ENCODE measurements at places on chromosomes 11 and 22. TPM values are rescaled to one million over a fixed set of nuclear protein-coding genes. Genes with fewer than 3 reads are reported as not detected.

- no peak for DNase-seq
- H3K4me3 ChIP-seq, result no peak overlapping the region
- H3K36me3 ChIP-seq, result no peaks in the 10 kb centered on the region
- no peak overlapping the region for H3K27ac ChIP-seq
- no peaks in the 10 kb centered on the region for H3K4me1 ChIP-seq
These were observed 81.6 kb upstream of the CCDC90B start for GRCh38 chr11:83367745-83368144.

Gene SLC22A8
- total RNA-seq, result not detected

DNA sequence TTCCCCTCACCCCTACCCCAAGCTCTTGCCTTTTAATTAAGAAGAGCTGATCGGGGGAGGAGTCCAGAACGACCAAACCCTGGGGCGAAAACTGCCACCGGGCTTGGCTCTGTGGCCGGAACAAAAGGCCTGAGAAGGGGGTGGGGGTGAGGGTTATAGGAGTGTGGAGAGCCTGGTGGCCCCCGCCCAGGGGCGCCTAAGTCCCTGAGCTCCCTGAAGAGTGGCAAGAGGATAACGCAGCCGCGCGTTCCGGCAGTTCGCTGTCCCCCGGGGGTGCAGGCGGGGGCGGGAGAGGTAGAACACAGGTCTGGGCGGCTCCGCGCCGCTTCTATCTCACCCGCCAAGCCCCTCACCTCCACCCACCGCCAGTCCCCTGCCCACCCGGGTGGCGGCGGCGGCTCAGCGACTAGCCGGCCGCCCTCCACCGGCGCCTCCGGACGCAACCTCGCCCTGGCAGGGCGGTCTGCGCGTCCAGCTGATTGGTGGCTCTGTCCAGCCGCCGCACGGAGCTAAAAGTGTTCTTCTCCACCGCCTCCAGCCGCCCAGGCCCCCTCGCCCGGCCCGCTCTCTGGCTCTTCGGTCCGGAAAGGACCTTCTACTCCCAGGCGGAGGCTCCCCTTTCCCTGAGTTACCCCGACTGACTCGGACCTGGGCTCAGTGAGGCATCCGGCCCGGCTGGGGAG, 18.7 kb upstream of the BDNF start:
- no peak for DNase-seq
- H3K27ac ChIP-seq, result no peak overlapping the region
- no peaks in the 10 kb centered on the region for H3K4me1 ChIP-seq
- no peak overlapping the region for H3K4me3 ChIP-seq
- H3K27me3 ChIP-seq, result peaks cover 5% of the 10 kb centered on the region

- no peaks in the 10 kb centered on the region for H3K4me1 ChIP-seq
- H3K36me3 ChIP-seq, result peaks cover 39% of the 10 kb centered on the region
- H3K27ac ChIP-seq, result no peak overlapping the region
- H3K27me3 ChIP-seq, result no peaks in the 10 kb centered on the region
- DNase-seq, result no peak
These were observed 32.8 kb downstream of the PITPNB start for GRCh38 chr22:27885977-27886842.

All from naive thymus-derived CD4-positive, alpha-beta T cell (primary cell).